ENCODE measurements at places on chromosomes 7 and 10.

DNA sequence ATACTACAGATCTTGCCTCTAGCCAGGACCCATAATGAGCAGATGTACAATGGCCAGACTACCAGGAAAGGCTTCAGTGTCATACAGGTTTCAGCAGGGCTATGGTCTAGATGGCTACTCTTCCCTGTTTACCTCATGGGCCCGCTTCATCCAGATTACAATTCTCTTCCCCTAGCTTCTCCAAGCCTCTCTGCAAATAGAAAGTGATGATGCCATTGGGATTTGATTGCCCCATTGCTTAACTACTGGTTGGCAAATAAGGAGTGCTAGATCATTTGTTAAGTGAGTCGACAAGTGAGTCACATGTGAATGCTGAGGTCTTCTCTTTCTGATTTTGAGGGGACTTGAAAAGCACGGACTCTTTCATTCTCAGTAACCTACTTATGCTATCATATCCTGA, 361.5 kb upstream of the LRRTM3 start:
- no peak for DNase-seq

DNA sequence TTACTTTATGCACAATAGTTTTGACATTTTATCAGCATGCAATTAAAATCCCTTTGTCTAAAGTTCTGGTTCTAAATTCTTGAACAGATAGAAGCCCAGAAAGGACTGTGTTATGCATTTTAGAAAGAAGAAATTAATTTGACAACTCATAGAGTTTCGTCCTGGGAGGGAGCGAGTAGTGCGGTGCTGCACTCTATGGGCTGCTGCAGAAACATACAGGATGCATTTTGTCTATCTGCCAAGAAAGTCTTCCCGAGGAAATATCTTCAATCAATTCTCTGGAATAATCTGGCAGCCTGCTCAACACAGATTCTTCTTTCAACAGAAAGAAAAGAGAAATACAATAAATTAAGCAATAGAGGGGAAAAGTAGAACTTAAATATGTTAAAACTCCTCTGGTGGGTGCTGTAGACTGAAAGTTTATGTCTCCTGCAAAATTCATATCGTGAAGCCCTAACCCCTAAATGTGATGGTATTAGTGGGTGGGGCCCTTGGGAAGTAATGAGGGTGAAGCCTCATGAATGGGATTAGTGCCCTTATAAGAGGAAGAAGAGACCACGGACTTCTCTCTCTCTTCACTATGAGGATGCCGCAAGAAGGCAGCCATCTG, 39.0 kb upstream of the IFRD1 start:
- no peak for DNase-seq

DNA sequence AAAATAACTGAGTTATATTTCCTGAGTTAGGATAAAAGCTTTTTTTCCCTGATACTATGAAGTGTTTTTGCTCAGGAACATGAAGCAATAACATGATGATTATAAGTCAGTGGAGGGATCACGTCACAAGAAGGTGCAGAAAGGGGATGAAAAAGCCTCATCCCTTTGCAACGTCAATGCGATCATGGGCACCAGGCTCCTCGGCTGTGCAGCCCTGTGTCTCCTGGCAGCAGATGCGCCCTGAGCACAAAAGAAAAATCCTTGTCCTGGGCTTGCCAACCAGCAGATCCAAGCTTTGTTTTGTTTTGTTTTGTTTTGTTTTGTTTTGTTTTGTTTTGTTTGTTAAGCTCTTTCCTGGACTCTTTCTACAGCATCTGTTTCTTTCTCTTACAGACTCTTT, 103.5 kb upstream of the PRSS1 start:
- DNase-seq, result no peak

- no peak for DNase-seq
These were observed 110.8 kb upstream of the LRGUK start for GRCh38 chr7:134016223-134016941.

GRCh38 chr7:15723841-15724240, 37.4 kb upstream of the MEOX2 start:
- no peak for DNase-seq

DNA sequence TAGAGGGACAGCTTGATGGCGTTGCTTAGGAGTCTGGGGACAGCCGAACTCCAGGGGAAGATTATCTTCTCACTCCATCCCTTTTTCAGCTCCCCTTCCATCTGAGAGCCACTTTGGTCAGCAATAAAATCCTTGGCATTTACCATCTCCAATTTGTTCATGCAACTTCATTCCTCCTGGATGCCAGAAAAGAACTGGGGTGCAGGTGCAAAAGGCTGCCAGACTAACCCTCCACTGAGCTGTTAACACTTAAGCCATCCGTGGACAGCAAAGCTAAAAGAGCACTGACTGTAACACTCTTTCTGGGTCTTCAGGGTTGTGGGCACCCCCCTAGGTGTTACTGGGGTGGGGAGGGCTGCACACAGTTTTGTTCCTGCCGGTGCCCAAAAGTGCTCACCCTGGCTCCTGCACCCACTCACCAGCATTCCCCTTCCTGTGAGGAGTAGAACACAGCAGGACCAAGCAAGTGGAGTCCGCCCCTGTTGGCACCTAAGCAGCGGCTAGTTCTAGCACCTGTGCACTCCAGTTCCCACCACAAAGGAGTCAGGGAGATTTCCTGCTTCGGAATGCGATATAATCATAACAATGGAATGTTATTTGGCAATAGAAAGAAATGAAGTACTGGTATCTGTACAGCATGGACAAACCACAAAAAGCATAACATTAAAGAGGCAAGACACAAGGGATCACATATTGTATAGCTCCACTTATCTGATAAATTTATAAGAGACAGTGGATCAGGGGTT, 95.1 kb downstream of the NPY start:
- DNase-seq, result no peak

DNA sequence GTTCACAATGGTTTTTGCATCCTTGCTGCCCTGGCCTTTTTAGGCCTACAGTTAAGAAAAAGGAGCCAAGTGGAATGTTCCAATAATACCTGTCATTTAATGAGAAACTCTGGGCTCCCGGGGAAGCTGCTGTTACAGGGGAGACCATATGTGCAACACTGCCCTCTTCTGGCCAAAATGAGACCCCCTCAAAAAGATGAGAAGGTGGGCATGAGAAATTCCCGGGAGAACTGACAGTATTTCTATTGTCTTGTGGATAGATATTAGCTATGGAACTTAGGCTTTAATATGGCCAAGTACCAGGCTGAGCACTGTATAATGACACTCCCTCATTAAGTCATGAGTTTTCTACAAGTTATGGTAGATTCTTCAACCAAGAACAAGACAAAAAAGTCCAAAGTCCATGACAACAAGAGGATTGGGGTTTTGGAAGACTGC, 99.4 kb downstream of the CCDC3 start:
- DNase-seq, result peak; percentile 46

DNA sequence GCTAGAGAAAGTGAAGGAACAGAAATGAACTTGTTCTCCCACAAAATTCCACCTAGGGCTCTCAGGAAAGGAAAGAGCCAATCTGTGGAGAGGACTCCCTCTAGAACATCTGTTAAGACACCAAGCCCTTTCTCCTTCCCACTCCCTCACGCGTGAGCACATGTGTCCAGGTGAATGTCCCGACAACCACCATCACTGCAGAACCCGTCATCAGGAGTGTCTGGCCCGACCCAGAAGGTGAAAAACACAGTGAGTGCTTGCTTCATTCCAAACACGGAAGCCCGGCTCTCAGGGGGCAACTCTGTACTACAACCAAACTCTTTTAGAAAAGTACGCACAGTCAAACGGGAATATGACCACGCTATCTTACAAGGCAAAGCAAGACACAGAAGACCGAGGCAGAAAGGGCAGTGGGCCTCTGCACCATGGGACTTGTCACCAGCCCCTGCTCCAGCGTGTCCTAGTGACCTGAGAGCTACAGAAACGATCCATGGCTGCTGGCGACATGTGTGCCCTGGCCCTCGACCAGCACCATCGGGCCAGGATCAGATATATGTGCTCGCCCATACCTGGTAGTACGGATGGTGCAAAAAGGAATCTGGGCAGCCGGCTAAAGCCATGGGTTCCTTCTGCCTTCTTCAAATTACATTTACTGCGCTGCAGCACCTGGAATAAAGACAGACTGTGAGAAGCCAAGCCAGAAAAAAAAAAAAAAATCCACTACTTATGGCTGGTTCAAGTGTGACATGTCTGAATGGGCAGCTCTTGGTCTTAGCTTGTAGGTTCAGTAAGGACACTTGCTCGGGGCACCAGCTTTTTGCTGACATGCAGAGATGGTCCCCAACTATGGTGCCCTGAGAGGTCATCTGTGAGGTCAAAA, 50.8 kb downstream of the GRB10 start:
- no peak for DNase-seq

DNA sequence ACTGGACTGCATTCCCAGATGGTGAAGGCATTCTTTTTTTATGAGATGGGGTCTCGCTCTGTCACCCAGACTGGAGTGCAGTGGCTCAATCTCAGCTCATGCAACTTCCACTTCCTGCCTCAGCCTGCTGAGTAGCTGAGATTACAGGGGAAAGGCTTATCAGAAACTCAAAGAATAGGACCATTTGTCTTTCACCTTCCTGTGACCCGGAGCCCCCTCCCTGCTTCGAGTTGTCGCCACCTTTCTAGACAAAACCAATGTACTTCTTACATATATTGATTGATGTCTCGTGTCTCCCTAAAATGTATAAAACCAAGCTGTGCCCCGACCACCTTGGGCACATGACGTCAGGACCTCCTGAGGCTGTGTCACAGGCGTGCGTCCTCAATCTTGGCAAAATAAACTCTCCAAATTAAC, 1.8 kb upstream of the METTL27 start:
- DNase-seq, result no peak

Measured in GM12892 (cell line).